GM12864 (cell line): ENCODE measurements at places on chromosomes 11 and 22.

GRCh38 chr11:31922450-31922849, 111.3 kb upstream of the PAX6 start:
- DNase-seq, result no peak

GRCh38 chr11:29534836-29535235, 482.0 kb downstream of the KCNA4 start:
- no peak for DNase-seq

DNA sequence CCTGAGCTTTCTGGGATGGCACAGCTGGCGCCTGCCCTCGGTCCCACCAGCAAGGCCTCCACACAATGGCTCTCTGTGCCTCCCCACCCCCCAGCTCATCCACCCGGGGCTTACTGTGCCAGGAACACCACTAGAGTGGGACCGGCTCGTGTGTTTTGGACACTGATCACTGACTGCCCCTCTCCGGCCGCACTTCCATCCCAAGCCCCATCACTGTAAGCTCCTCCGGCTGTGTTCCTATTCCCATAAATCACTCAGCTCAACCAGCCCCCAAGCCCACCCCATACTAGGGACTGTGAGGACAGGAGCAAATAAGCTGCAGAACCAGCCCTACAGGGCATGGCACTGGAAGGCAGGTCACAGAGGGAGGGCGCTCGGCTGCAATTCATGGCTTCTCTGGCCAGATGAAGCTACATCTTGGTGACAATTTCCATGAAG, 7.3 kb downstream of the APBB1 start:
- DNase-seq, result no peak

- DNase-seq, result no peak
Observed at GRCh38 chr22:35330258-35330861, 30.7 kb downstream of the TOM1 start.

GRCh38 chr11:108985945-108986279, 321.0 kb downstream of the DDX10 start:
- DNase-seq, result no peak

DNA sequence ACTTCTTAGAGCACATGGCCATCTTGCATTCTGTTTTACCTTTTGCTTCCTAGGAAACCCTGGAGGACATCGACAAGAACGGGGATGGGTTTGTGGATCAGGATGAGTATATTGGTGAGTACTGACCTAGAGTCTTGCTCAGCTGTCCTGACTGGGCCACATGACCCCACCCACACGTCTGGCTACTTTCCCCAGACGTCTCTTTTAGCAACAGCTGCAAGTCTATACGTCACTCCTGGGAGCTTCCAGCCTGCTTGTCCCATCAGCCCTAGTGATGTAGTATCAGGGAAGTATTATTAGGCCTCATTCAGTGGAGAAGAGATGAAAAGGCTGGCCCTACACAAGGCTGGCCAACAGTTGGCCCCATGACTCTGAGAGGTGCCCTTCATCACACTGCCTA, 9.6 kb downstream of the RCN1 start:
- no peak for DNase-seq

DNA sequence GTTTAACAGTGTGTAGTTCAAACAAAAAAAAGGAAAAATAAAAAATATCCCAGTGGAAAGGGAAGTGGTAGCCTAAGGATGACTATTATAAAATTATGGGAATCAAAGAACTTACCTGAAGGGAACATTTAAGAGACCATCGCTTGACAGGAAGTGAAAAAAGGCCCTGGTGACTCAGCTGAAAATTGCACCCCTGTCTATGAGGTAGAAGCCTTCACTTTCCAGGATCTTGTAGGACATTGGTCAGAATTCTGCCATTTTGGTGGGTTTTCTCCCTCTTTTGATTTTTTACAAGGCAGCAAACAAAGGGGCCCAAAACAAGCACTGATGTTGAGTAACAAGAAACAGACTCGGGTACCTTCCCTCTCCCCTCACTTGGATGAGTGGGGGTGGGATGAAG, 15.6 kb downstream of the DDX17 start:
- no peak for DNase-seq

DNA sequence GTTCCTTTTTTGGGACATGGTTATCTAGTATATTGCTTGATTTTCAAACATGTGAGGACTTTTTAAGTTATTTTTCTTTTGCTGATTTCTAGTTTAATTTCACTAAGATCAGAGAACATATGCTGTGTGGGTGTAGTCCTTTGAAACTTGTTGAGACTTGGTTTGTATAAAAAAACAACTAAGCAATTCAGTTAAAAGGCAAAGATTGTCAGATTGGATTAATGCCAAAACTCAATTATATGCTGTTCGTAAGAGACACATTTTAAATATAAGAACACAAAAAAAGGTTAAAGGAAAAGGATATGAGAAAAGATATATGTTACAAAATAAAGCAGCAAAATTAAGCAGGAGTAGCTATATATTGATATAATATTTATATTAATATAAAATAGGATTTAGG, 17.8 kb upstream of the RRM1 start:
- no peak for DNase-seq

GRCh38 chr22:29129808-29130140, 56.9 kb downstream of the KREMEN1 start:
- DNase-seq, result no peak

GRCh38 chr11:82041764-82042163, 691.9 kb downstream of the FAM181B start:
- DNase-seq, result no peak

GRCh38 chr11:112507281-112507680, 246.6 kb upstream of the PLET1 start:
- no peak for DNase-seq

DNA sequence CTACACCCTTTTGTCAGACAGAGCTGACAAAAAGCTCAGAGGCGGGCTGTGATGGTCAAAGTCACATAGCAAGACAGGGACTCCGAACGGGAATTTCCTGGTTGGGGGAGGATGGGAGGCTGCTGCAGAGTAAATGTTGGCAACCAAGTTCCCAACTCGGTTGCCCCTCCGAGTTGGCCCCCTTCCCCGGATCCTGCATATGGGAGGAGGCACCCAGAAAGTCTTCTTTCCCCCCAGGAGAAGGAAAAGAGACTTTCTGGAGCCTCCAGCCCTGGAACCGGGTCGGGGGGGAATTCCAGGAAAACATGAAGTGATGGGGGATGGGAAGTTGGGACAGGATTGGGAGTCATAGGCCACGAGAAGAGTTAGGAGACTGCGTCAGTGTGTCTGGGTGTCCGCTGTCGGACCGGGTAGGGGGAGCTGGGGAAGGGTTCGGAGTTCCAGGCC, 614 bp downstream of the SELENOM start:
- no peak for DNase-seq

GRCh38 chr11:123047947-123048293, 14.0 kb downstream of the HSPA8 start:
- DNase-seq, result no peak

DNA sequence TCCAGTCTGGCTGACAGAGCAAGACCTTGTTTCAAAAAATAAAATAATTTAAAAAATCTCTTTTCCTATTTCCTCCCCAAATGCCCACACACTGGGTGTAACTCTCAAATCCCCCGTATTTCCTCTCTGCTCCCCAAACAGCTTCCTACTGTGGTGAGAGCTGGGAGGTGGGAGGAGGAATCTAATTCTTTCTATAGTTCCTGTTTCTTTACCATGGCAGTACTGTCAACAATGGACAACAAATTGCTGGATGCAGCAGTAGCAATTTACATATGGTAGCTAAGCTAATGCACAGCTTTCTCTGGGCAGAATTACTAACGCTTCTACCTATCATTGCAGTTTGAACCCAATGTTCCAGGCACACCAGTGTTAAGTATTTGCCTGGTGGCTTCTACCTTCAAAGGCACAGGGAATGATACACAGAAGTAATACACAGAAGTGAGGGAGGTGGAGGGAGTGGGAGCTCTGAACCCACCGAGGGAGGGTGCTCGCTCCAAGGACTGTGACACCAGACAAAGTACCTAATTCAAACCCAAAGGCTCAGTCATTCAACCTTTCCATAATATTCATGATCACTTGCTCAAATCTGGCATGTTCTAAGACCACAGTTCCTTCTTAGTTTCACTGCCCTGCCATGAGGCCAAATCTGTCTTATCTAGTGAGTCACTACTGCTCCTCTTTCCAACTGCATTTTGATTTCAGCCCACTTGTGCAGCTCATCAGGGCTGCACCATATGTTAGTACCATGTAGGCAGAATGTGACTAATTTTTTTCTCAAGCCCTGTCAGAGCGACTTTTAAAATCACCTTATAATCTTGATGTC, 37.9 kb downstream of the CELF1 start:
- peak; percentile 58 for DNase-seq

GRCh38 chr22:37816543-37817180, 6.5 kb upstream of the GALR3 start:
- DNase-seq, result no peak

DNA sequence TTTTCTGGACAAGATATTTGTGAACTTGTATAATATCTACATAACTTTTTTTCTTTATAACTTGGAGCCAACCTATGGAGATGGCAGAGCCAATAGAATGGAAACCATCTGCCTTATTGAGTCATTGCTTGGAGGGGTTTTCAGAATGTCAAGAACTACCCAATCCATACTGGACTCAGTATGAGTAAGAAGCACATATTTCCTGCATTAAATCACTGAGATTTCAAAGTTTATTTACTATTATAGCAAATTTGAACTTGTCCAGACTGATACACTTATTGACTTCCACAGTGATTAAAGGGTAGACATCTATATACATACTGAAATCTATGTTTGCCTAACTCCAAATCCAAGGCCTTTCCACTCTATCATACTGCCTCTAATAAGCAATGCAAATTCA, 704.0 kb downstream of the KCNA4 start:
- no peak for DNase-seq

DNA sequence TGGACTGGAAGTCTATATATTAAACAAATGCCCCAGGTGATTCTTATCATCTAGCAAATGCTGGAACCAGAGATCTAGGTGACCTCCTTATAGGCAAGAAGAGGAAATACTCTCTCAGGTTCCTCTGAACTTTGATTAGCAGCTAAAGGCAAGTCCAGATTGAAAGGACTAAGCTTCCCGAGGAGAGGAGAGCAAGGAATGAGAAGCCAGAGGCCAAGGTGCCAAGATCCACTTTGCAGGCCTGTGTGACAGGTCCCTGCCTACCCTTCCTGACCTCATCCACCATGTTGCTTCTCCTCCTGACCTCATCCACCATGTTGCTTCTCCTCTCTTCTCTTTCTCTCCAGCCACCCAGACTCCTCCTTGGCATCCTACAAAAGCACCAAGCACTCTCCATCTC, 173.2 kb downstream of the LARGE1 start:
- no peak for DNase-seq

DNA sequence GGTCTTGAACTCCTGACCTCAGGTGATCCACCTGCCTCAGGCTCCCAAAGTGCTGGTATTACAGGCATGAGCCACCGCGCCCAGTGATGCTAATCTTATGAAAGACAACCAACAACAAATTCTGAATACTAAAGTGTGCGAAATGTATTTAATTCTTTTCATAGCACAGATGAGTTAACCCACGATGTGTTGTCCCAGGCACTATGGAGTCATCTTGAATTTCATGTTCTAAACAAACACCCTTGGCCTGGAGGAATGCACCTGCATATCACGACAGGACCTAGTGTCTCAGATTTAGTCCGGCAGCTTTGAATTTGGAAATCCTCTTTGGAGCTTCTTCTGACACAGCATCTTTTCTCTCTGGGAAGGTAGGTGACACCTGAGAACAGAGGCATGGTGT, 16.2 kb upstream of the VPREB1 start:
- DNase-seq, result no peak

DNA sequence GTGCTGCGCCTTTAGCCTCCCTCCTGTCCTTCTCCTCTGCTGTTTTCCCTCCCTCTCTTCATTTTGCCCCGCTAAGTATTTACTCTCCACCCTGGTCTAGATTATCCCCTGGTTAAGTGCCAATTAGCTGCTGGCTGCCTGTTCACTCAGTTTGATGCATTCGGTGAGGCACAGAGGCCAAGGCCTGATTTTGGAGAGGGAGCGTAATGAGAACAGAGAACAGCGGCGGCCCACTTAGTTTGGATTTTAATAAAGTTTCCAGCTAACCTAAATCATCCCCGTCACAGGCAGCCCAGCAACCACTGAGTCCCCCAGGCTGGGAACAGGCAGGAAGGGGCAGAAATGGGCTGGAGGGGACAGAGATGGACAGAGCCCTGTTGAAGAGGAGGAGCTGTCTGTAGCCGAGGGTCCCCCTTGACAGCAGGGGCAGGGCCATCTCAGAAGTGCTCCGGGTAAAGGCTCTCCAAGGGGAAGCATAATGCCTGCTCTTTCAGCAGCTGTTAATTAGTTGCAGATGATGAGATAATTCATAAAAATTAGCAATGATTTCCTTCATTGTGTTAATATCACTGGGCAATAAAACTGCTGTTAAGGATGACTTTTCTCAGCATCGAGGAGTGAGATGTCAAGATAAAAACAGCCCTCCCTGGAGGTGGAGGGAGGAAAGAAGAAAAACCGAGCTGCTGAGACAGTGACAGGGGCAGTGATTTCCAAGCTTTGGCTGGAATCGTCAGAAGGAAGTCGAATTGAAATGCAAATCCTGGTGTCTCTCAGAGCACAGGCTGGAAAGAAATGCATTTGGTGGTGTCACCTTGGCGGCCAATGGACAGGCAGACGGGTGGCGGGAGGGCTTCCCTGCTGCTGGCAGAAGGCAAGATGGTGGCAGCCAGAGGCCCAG, 170.1 kb downstream of the GRIK4 start:
- no peak for DNase-seq

DNA sequence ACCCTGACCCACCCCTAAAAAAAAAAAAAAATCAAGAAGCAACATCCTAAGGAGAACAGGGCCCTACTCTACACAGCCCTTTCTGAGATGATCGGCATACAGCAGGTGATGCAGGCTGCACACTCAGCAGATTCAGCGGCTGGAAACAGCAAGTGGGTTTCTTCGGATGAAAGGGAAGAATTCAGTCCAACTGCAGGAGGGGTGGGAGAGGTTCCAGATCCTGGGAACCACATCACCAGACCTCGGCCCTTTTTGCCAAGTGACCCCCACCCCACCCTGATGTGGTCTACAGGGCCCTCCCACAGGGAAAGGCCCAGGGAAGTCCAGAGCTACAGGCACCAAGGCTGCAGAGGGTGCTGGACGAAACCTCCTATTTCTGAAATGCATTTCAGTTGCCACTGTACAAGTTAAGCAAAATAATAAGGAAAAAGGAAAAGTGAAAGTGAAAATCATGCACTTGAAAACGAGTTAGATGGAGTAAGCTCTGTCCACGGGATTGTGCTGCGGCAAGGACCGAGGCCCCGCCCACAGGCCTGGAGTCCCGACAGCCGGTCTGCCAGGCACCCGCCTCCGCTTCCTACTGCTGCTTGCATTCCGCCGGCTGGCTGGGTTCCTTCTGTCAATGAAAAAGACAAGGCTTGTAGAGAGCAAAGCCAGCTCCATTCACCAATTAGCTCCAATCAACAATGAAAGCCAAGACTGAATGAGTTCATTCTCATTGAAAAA, 16.0 kb upstream of the PHLDA2 start:
- no peak for DNase-seq
